ENCODE measurements at places on chromosomes 6 and 20. TPM values are rescaled to one million over a fixed set of nuclear protein-coding genes. Genes with fewer than 3 reads are reported as not detected.

DNA sequence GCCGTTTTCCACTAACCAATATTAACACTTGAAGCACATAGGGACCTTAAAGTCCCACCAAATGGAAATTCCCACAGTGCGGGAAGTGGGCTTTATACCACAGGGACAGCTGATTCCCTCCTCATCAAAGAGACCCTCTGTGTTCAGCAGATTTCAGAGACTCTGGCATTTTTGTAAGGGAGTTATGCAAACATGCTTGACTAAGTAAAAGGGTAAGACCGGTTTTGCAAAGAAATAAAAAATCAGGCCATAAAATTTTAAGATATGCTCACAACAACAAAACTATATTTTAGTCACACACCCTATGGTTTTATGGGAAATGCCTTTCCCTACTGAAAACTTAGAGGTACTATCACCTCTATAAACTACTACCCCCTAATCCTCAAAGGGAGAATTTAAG lies 45.4 kb upstream of the SPTLC3 start:
- DNase-seq: no peak
- no peak overlapping the region for H3K4me3 ChIP-seq
- H3K4me1 ChIP-seq: no peaks in the 10 kb centered on the region
- H3K27ac ChIP-seq: no peak overlapping the region
- no peaks in the 10 kb centered on the region for H3K27me3 ChIP-seq

DNA sequence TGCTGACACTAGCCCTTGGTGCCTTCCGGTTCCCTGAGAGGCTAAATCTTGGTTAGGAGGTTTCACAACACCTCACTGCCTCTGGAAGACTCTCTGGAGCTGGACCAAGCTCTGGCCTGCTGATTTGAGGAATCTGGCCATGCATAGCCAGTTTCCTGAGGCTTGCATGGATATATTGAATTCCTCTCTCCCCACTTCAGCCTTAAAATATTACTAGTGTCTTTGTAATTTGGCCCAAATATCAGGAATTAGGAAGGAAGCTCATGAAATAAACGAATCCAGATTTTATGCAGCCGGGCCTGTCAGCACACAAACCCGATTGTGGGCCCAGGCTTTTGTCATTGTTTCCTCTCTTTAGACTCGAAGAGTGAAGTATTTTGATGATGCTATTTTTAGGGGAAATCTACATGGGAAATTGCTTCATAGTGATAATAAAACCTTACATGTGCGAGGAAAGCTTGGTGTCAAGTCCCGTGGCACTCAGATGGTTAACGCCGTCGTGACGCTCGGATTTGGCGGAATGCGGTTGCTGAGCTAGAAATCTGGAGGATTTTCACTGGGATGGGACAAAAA lies 144.4 kb downstream of the PHACTR3 start:
- H3K4me1 ChIP-seq: no peaks in the 10 kb centered on the region
- no peaks in the 10 kb centered on the region for H3K27me3 ChIP-seq
- no peak overlapping the region for H3K4me3 ChIP-seq

DNA sequence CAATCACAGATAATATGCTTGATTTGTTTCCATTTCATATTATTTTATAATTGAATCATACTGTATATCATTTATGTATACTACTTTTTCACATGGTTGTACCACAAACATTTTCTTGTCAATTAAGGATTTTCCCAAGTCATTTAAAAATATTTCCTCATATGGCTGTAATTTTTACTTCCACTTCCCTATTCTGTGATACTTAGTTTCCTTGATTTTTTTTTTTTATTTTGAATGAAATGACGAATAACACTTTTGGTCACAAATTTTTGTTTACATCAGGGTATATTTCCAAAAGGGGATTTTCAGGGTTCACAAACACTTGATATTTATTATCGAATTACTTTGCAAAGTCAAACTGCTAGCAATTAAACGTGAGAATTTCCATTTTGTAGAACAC lies 515.6 kb downstream of the KIF16B start:
- DNase-seq: no peak
- H3K27ac ChIP-seq: no peak overlapping the region
- no peaks in the 10 kb centered on the region for H3K36me3 ChIP-seq
- H3K27me3 ChIP-seq: no peaks in the 10 kb centered on the region

DNA sequence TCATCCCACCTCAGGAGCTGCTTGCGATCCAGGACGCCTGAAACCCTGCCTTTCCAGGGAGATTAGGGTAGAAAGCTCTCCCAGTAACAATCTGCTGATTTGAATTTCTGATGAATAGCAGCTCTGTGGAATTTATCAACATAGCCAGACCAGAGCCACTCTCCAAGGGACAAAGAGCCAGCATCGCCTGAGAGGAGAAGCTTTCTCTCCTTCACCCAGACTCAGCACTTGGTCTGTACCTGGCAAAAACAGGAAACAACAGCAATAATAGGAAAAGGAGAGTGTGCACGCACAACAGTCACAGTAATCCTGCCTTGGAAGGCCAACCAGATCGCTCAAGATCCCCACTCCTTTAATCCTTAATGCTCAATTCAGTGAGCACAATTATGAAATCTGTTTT lies 22.3 kb upstream of the ROS1 start:
- H3K4me1 ChIP-seq: no peaks in the 10 kb centered on the region
- H3K4me3 ChIP-seq: no peak overlapping the region
- H3K36me3 ChIP-seq: no peaks in the 10 kb centered on the region
- no peak overlapping the region for H3K27ac ChIP-seq
- no peaks in the 10 kb centered on the region for H3K27me3 ChIP-seq
- DNase-seq: no peak

HDGFL1 gene
- not detected for polyA plus RNA-seq

GRCh38 chr20:58776109-58776508 lies 74.6 kb downstream of the GNAS-AS1 start:
- H3K36me3 ChIP-seq: no peaks in the 10 kb centered on the region
- H3K27ac ChIP-seq: no peak overlapping the region
- no peak overlapping the region for H3K4me3 ChIP-seq
- no peaks in the 10 kb centered on the region for H3K4me1 ChIP-seq
- DNase-seq: no peak
- H3K27me3 ChIP-seq: no peaks in the 10 kb centered on the region

TCF15 gene
- polyA plus RNA-seq: not detected

GRCh38 chr6:107185391-107185970 lies 70.2 kb upstream of the BEND3 start:
- no peak for DNase-seq
- H3K27me3 ChIP-seq: no peaks in the 10 kb centered on the region
- no peaks in the 10 kb centered on the region for H3K36me3 ChIP-seq
- H3K4me3 ChIP-seq: no peak overlapping the region
- no peak overlapping the region for H3K27ac ChIP-seq

TSPO2 gene
- 0.46 TPM for polyA plus RNA-seq

DNA sequence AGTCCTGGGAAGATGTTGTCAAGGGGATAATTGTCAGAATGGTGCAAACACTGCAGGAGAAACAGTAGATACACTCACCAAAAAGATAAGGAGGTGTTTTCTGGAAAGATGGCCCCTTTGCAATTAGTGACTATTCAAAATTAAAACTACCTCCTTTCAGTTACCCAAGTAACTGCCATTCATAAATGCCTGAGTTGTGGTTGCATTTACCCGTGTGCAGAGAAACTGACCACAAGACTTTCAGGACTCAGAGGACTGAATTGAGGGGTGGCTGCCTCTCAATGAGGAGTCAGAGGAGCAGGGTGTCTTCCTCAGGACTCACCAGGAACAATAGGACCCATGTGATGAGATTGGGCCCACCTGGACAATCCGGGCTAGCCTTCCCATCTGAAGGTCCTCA lies 39.0 kb downstream of the GCM1 start:
- no peak overlapping the region for H3K27ac ChIP-seq
- DNase-seq: no peak
- no peaks in the 10 kb centered on the region for H3K4me1 ChIP-seq
- no peaks in the 10 kb centered on the region for H3K36me3 ChIP-seq

DNA sequence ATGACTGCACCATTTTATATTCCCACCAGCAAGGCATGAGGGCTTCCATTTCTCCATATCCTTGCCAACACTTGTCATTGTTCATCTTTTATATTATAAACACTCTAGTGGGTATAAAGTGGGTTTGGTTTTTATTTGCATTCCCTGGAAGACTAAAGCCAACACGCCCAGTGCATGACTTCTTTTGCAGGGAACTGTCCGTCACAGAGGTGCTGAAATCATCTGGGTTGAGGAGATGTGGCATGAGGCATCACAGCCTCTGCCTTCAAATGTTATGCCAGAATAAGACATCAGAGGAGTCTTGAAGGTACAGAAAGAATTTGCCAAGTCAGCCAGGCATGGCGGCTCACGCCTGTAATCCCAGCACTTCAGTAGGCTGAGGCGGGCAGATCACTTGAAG lies 29.9 kb upstream of the FAM210B start:
- H3K4me3 ChIP-seq: no peak overlapping the region
- no peaks in the 10 kb centered on the region for H3K4me1 ChIP-seq
- peak; percentile 42 for DNase-seq
- no peaks in the 10 kb centered on the region for H3K27me3 ChIP-seq
- H3K36me3 ChIP-seq: no peaks in the 10 kb centered on the region

NAPB gene
- polyA plus RNA-seq: 2.4 TPM

GRCh38 chr6:112929641-112930040 lies 582.5 kb downstream of the RFPL4B start:
- H3K4me3 ChIP-seq: no peak overlapping the region
- no peaks in the 10 kb centered on the region for H3K27me3 ChIP-seq
- no peak for DNase-seq

- no peak for DNase-seq
- peaks cover 13% of the 10 kb centered on the region for H3K36me3 ChIP-seq
- no peak overlapping the region for H3K27ac ChIP-seq
Measured at GRCh38 chr6:83113258-83113657, 45.8 kb downstream of the DOP1A start.

LY6G5C gene
- 1.1 TPM for polyA plus RNA-seq

PTP4A1 gene
- 114 TPM for polyA plus RNA-seq

DNA sequence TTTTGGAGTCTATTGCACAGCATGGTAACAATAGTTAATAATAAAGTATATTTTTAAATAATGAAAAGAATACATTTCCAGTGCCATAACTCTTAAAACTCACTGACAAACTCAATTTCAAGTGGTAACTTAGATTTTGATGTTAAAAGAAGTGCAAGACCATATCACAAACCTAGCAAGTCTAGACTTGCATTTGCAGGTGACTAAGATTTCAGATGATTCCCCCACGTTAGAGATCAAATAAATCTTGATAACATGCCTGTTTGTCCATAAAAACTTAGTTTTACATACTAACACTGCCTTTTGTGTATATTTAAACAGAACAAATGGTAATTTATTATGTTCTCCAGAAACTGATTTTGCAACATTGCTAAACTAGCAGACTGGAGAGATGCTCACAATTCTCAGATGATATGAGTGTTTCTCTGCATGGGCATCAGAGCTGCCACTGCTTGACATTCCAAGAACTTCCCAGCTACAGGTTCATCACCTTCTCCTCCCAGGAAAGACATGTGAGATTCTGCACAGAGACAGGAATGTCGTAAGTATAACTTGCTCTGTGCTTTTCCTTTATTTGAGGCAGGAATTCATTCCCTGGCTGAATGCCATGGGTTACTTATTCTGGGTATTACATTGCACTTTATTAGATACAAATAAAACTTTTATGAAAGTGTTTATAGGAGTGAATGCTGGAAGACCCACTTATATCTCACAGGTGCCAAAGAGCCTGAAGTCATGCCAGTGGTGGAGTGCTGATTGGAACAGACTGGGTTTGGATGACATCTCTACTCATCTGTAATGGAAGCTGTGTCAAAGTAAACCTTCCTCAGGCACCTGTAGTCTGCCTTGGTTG lies 160.2 kb upstream of the FOXA2 start:
- H3K27me3 ChIP-seq: peaks cover 2% of the 10 kb centered on the region
- no peaks in the 10 kb centered on the region for H3K4me1 ChIP-seq
- no peak overlapping the region for H3K27ac ChIP-seq
- no peak for DNase-seq
- H3K4me3 ChIP-seq: no peak overlapping the region

GRCh38 chr6:122530440-122531046 lies 58.9 kb upstream of the SERINC1 start:
- H3K36me3 ChIP-seq: no peaks in the 10 kb centered on the region
- no peaks in the 10 kb centered on the region for H3K4me1 ChIP-seq
- no peak overlapping the region for H3K27ac ChIP-seq

- H3K4me1 ChIP-seq: no peaks in the 10 kb centered on the region
- H3K36me3 ChIP-seq: no peaks in the 10 kb centered on the region
- no peak overlapping the region for H3K4me3 ChIP-seq
- no peak overlapping the region for H3K27ac ChIP-seq
- H3K27me3 ChIP-seq: no peaks in the 10 kb centered on the region
- DNase-seq: no peak
Measured at GRCh38 chr6:170058878-170059485, 231.9 kb downstream of the DLL1 start.

DNA sequence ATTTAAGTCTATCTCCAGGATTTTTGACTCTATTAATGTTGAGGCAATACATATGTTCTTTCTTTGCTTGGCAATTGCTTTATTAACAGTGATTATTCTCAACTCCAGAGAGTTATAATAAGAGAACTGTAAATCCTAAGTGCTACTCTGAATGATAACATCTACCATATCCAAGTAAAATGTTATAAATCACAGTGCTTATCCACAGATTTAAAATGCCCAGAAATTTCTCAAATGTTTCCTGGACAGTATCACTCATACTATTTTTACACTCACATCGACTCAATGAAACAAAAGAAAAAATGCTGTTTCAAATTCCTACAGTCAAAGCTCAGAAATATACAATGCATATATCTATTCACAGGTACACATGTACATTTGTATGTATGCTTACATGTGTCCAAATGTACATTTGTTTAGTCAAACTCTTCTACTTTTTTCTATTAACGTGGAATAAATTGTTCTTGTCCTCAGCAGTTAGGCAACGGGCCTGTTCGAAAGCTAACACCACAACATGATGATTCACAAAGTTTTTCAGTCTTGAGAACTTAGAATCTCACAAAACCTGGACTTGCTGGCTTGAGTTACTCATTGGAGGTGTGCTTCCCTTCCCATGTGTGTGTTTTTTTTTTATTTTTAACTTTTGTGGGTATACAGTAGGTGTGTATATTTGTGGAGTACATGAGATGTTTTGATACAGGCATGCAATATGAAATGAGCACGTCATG lies 193.0 kb downstream of the GJA10 start:
- no peak for DNase-seq
- no peaks in the 10 kb centered on the region for H3K4me1 ChIP-seq
- no peaks in the 10 kb centered on the region for H3K27me3 ChIP-seq
- H3K27ac ChIP-seq: no peak overlapping the region
- H3K36me3 ChIP-seq: no peaks in the 10 kb centered on the region

GRCh38 chr20:61457725-61458124 lies 205.7 kb downstream of the CDH4 start:
- no peak for DNase-seq
- H3K27ac ChIP-seq: no peak overlapping the region
- no peaks in the 10 kb centered on the region for H3K36me3 ChIP-seq
- H3K4me3 ChIP-seq: no peak overlapping the region

- H3K4me1 ChIP-seq: no peaks in the 10 kb centered on the region
- DNase-seq: no peak
- H3K4me3 ChIP-seq: no peak overlapping the region
- H3K27me3 ChIP-seq: no peaks in the 10 kb centered on the region
Measured at GRCh38 chr6:52022675-52023074, 64.7 kb downstream of the PKHD1 start.

NXT1 gene
- 5.7 TPM for polyA plus RNA-seq

Data from liver (tissue), 10 donors.